ENCODE measurements at places on chromosomes 2 and 18. TPM values are rescaled to one million over a fixed set of nuclear protein-coding genes. Genes with fewer than 3 reads are reported as not detected.

The CCDC68 gene
- not detected for total RNA-seq

The ICOS gene
- 111 TPM for total RNA-seq

The CIB4 gene
- not detected for total RNA-seq

The AQP12A gene
- total RNA-seq, result not detected

The FN1 gene
- total RNA-seq, result 4.6 TPM

Data from mononuclear cell (primary cell).